ENCODE measurements at places on chromosomes 5 and 9.

DNA sequence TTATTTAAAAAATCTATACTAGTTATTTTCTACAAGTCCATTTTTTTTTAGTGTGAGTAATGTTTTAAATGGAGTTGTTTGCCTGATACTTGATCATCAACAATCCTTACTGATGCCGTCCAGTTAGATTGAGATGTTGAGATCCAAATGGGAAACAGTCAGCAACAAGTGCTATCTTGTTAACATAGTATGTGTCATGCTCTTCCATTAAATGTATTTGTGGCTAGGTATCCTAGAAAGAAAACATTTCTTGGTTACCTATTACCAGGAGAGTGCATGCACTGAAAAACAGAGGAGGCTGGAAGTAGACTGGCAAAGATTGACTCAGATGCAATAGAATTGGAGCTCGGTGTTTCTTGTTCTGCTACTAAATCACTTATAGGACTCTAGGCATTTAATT is 123.4 kb upstream of the MAN2A1 start:
- no peak for DNase-seq

DNA sequence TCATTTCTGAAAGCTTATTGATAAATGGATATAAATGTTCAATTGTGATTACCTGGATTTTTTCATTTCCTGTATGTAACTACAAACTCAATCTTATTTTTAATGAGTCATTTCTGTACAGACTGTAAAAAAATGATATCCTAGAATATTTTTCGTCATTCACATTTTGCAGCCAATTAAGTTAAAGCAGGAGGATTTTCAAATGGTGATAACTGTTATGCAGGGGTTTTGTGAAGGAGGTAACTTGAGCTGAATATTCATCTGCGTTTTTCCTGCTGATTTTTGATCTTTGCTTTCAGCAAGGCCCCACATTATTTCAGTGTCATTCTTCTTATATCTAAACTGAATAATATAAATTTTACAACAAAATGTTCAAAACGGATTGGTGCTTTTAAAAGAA is 74.1 kb downstream of the SLF1 start:
- DNase-seq: no peak

GRCh38 chr5:162132348-162132747 is 64.8 kb downstream of the GABRG2 start:
- no peak for DNase-seq

- no peak for DNase-seq
These were observed 637.2 kb upstream of the GRAMD2B start for GRCh38 chr5:125786021-125786420.

- no peak for DNase-seq
These were observed 232.1 kb upstream of the PIK3R1 start for GRCh38 chr5:67983251-67984110.

DNA sequence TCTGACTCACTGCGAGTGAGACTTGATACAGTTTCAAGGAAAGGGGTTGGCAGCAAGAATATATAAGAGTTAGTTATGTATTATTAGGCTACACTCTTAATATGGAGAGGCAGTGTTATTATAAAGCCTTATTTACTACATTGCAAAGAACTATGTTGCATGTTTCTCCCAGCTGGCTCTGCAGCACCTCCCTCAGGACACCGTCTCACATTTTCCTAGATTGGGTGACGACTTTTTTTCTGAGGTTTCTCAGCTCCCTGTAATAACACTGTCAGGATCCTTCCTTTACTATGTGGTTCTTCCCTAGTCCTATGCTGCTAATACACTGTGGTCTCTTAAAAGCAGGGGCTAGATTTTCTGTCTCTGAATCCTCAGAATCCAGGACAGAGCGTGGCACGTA is 153.7 kb downstream of the INSYN2B start:
- DNase-seq: no peak

DNA sequence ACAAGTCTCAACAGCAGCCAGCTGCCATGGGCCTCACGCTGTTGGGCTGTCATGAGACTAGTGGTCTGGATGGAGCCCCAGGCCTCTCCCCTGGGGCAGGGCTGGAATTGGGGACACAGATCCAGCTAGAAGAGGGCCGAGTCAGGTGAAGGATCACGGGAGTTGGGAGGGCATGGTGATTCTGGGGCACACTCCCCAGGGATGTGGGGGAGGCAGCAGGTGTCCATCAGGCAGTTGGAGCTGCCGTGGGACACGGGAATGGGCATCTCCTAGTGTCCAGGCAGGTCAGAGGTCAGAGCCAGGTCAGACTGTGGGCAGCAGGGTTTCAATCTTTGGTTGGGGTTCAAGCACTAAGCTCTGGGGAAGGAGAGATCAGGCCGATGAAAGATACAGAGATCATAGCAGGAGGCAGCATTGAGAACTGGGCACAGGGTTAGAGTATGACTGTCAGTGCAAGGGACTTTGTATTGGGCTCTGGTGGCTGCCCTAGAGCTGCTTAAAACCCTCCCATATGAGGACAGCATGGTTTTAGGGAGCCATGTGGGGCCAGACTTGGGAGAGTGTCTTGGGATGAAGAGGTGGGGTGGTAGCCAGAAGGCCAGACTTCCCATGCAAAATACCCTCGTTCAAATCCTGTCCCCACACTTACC is 59.2 kb downstream of the ARHGEF37 start:
- DNase-seq: no peak

DNA sequence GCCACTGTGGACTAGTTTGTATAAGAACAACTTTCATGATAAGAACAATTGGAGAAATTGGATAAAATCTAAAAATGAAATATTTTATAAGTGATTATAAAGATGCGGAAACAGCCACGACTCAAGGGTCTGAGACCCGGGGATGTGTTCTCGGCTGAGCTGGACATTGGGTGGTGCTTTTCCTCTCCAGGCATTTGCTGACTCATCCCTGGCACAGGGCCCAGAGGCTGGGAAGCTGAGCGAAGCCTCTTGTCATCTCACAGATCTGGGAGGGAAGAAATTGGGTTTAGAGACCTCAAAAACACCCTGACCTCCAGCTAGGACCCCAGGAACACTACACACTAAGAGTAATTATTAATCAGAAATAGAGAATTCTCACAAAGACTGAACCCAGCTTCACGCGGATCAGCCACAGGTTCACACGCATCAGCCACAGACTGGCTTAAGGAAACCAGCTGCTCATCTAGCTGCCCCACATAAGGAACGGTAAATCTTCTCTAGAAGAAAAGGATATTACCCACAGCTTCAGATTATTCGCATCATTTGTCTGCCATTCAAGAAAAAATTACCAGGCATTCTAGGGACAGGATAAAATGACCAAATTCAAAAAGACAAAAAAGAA is 2.8 kb upstream of the OR2V1 start:
- no peak for DNase-seq

- DNase-seq: no peak
These were observed 780.0 kb downstream of the SEMA5A start for GRCh38 chr5:8765886-8766285.

DNA sequence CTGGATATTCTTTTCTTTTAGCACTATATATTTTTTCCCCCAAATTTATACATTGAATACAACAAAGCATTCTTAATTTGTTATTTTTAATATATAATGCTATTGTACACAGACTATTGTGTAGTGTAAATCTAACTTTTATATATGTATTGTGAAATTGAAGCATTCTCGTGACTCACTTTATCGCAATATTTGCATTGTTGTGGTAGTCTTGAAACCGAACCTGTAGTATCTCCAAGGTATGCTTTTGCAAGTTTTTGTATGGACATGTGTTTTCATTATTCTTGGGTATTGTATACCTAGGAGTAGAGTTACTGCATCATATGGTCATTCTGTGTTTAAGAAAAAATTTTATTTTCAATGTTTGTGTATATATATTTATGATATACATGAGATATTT is 49.6 kb downstream of the NSD1 start:
- DNase-seq: no peak

DNA sequence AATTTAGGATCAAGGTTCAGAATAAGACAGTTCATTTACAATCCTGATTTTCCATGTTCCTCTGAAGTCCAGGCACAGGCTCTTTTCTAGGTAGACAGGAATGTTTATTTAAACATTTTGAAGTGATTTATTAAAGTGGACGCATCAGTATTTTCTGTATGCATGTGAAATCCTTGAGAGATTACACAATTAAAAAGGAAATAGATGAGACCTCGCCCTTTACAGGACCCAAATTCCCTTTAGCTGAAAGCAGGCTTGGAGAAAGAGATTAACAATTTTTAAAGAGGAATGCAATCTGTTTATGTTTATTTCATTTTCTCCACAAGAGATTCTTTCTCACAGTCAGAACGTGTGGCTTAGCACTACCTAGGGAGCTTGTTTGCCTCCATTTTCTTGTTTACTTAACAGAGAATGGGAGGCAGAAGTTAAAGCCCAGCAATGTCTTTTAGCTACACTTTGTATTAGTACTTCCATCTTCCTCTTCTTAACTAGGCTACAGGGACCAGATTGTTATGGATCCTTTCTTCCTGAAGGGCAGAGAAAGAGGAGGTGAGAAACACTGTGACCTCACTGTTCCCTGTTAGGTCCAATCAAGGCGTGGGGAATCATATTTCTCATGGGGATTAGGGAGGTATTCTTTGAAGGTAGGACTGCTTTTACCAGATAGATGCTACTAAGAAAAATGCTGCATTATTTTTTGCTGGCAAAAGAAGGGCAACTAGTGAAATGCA is 416.0 kb downstream of the SH3GL2 start:
- DNase-seq: no peak

- no peak for DNase-seq
These were observed 14.8 kb upstream of the SLC25A51 start for GRCh38 chr9:37918665-37919170.

DNA sequence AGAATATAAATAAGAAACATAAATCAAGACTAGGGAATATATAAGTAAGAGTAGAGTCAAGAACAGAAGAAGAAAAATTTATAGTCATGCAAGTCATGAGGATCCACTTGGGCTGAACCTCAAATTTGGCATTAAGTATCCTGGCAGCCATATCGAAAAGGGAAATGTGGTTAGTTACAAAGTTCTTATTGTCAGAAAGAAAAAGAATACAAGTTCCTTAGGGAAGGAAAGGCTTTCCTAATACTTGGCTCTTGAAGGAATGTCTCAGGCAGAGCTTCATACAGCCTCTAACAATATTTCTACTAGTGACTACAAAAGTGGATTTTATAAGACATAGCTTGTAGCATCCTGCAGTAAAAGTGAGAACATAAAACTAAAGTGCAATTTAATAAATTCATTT is 45.4 kb downstream of the TMEM252 start:
- no peak for DNase-seq

DNA sequence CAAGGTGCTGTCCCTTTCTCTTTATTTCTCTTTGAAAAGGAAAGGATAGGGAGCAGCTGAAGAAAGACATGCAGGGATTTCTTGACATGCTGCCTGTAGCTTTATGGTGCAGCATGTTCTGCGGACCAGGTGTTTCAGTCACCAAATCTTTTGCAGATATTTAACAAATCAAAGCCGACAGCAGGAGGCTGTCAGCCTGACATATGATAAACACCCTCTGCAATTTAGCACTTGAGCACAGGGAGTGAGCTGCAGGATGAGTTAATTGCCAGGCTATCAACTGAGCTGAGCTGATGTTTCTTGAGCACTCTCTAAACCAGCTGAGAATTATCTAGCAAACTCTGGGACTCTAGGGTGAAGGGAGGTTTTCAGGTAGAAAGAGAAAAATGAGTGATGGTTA is 212.8 kb upstream of the ATP10B start:
- no peak for DNase-seq

DNA sequence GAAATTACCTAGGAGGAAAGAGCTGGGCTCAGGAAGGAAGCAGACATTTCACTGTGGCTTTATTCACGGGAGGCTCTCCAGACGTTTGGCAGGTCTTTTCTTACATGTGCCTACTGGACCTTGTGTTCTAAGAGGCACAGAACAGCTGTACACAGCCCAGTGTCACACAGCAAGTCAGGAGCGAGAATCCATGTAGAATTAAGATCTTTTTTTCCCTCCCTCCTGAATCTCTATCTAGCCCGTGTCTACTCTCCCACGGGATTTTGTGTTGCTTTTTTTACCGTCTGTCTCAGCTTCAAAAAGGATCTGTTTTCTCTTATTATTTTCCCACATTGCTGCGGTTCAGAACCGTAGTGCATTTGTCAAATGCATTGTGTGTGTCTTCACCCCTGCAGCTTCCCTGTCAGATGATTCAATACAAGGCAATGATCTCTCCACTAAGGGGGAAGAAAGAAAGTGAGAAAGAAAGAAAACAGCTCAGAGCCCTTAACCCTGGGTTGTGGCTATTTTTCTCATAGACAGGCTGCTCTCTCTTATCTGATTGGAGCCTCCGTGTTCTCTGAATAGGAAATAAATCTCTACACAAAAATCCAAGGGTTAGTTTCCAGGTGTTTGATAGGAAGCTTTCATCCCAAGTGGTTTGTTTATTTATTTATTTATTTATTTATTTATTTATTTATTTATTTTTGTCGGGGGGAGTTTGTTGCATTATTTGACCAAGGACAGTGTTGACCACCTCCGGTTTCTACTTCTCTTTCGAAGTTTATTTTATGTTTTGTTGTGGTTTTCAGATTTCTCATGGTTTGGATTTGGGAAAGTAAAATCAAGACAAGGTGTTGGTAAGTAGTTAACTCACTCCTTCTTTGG is 191.0 kb downstream of the NTRK2 start:
- no peak for DNase-seq

DNA sequence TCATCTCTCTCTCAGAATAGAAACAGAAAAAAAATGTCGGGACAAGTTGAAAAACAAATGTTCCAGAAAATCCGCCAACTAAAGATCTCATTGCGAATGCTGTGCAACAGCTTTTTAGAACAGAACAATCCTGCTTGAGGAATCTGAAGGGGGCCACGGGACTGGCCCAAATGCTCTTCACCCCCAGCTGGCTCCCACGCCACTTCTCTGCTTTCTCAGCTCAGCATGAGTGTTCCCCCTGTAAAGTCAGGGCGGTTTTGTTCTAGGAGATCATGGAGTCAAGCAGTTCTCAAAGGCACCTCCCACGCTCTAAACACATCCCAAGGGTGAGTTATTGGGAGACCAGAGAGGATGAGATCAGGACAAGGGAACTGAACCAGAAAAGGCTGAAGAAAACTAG is 31.5 kb downstream of the DIRAS2 start:
- no peak for DNase-seq

GRCh38 chr9:106929471-106930177 is 66.7 kb downstream of the ZNF462 start:
- DNase-seq: no peak

DNA sequence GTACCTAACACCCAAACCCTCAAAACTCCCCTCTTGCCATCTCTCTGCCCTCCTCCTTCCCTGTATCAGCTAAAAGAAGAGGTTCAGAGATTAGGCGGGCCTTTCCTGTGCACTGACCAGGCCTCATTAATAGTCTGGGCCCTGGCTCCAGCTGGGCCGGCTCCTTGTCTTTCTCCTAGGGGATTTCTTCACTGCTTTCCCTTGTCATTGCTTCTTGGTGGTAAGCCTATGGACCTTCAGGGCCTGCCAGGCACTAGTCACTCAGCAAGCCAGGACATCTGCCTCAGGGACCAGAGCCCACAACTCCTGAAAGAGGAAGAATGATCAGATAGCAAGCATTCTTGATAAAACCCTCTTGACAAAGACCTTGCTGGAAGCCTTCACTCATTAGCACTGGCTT is 50.9 kb downstream of the MRRF start:
- DNase-seq: no peak

GRCh38 chr5:43514471-43514815 is 505 bp downstream of the C5orf34 start:
- no peak for DNase-seq

- no peak for DNase-seq
These were observed 100.4 kb downstream of the EHMT1 start for GRCh38 chr9:137719194-137719593.
